ENCODE measurements at places on chromosomes 2 and 18. TPM values are rescaled to one million over a fixed set of nuclear protein-coding genes. Genes with fewer than 3 reads are reported as not detected.

DNA sequence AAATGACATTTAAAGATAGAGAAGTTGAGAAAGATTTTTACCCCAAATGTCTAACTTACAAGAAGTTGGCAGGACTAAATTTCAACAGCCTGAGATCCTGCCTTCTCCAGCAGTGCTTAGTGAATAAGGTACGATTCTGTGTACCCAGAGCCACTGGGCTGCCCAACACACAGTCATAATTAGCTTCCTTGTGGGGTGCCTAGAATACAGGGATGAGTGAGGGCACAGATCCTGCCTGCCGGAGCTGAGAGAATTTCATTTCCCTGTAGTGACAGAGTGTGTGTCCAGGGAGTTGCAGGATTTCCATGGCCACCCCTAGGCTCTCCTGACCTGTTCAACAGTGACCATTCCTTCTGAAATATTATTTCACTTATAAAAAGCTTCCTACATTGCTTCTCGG is 27.0 kb downstream of the GREB1 start:
- no peak for DNase-seq

GRCh38 chr18:79046522-79046921 is 22.7 kb upstream of the ATP9B start:
- DNase-seq = no peak

- DNase-seq = no peak
Observed at GRCh38 chr2:62415518-62415917, 90.5 kb downstream of the TMEM17 start.

SPP2 gene
- total RNA-seq = not detected

- DNase-seq = no peak
Observed at GRCh38 chr18:74251297-74252038, 40.3 kb downstream of the CYB5A start.
